ENCODE measurements at places on chromosomes 5 and 9.
A peak's percentile ranks its signal among the peaks of the same experiment; 100 is the strongest.

- peak; percentile 84 for DNase-seq
These were observed 72.5 kb upstream of the SAP30L start for GRCh38 chr5:154373326-154373725.

DNA sequence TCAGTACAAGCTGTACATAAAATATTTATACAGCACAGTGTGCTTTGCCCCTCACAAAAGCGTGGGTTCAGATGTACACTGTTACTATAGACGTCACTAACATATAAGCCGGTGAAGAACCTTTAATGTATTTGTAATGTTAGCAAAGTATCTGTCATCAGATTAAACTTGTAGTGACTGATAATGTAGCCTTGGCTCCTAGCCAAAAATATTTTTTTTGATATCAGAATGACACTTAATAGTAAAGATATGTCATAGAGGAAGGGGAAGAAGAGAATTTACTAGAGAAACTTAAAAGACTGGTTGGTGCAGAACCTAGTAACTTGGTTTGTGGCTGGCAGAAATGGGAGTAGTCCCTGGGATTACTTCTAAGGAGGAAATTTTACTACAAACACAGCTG lies 258.7 kb upstream of the DMRT1 start:
- DNase-seq = no peak

DNA sequence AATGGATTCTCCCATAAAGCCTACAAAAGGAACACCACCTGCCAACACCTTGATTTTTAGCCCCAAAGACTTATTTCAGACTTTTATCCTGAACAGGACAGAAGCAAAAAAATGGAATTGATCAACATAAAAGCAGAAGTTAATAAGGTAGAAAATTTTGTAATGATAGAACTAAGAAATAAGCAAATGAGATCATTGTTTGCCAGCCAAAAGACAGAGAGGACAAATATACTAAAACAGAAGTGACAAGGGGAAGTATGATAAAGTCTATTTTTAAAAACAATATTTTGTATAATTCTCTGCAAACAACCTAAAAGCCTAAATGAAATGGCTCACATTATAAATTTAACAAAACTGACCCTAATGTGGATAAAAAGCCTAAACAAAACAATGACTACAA lies 110.5 kb upstream of the PRSS3 start:
- no peak for DNase-seq

GRCh38 chr5:98796197-98796972 lies 22.9 kb downstream of the RGMB start:
- peak; percentile 77 for DNase-seq

- peak; percentile 70 for DNase-seq
These were observed 116.9 kb downstream of the ARRDC3 start for GRCh38 chr5:91266184-91266705.

DNA sequence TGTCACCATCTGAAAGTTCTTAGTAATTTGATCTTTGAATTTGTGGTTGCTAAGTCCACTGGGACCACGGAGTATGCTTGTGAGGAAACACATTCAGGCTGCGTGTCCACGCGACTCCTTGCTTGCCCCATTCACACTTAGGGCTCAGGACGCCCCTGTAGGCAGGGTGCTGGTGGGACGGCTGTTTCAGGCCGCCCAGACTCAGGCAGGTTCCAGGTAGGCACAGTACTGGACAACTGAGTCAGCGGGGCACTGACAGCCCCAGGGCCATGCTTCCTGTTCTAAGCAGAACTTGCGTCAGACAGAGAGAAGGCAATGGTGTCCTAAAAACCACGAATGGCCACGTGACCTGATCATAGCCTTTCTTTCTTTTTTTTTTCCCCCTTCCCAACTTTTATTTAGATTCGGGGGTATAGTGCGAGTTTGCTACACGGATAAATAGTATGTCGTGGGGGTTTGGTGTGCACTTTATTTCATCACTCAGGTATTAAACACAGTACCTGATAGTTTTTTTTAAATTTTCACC lies 7.7 kb upstream of the RASGEF1C start:
- no peak for DNase-seq

GRCh38 chr9:126614088-126614454 lies 343 bp downstream of the LMX1B start:
- DNase-seq = no peak

DNA sequence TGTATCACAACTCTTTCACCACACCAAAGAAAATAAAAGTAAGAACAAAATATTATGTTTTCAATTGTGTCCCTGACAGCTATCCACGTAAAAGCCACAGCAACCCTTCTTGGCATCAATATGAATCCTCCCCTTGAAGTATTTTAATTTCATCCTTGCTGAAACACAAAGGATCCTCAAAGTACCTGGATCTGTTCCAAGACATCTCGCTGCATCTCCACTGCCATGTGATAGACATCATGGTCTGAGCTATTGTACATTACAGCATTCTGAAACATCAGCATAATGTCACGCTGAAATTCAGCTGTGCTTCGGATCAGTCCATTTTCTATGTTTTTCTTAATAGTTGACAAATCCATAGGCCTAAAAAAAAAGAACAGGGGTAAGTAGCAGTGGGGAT lies 17.7 kb downstream of the BRD8 start:
- no peak for DNase-seq

- DNase-seq = no peak
These were observed 68.1 kb upstream of the ERCC6L2 start for GRCh38 chr9:95807326-95807947.

GRCh38 chr9:90916147-90916734 lies 114.6 kb downstream of the SYK start:
- no peak for DNase-seq

- peak; percentile 69 for DNase-seq
These were observed 7.1 kb upstream of the AGPAT2 start for GRCh38 chr9:136694163-136694871.

DNA sequence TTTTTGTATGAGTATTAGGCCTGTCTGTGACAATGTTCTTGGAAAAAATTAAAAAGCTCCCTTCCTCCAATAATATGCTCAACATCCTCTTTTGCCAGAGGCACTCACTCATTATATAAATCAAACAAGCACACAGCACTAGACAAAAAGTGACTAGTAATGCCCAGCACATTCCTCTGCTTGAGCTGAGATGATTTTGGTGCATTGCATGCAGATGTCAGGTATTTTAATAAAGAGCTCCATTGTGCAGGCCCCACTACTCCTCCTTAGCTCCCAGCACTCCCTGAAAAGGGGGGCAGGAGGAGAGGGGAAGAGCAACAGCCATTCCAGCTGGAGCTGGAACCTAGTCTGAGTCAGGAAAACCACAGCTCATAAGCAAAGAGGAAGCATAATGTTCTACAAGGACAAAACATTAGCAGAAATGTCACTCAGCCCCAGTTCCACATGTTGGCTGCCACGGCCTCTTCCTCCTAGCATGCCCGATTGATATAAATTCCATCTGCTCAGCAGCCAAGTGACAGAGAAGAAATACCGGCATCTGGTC lies 348.5 kb downstream of the BNC2 start:
- peak; percentile 8 for DNase-seq

GRCh38 chr5:134083517-134083916 lies 31.0 kb upstream of the TCF7 start:
- DNase-seq = no peak

DNA sequence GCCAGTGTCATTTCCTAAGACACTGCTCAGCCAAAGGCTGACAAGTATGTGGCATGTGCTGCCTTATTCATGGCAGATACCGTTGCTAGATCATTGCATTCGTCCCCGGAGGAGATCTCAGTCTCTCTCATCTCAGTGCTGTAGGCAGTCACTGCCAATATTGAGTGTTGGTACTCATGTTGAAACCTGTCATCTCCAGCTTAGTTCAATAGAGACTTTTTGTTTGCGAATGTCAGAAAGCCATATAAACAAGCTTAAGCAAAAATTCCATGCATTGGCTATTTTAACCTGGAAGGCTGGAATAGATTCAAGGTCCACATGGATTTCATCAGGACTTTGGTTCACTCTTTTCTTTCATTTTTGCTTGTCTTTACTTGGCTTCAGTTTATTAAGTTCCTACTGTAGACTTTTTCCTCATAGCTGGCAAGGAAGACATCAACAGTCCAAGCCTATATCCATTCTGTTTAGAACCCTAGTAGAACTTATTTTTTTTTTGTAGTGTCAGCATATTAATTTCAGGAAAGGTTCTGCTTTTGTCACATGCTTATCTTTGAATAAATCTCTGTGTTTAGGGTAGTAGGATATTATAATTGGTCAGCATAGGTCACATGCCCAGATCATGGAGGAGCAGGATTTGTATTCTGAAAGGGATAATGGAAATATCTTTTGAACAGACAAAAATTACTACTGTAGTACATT lies 66.8 kb downstream of the FCHO2 start:
- peak; percentile 10 for DNase-seq

GRCh38 chr9:34412336-34412735 lies 35.6 kb upstream of the MYORG start:
- DNase-seq = no peak

GRCh38 chr5:39580702-39581453 lies 156.1 kb upstream of the DAB2 start:
- peak; percentile 20 for DNase-seq

- DNase-seq = no peak
These were observed 117.7 kb downstream of the ROR2 start for GRCh38 chr9:91832322-91832721.

- no peak for DNase-seq
These were observed 4.8 kb downstream of the THG1L start for GRCh38 chr5:157735991-157736390.

GRCh38 chr9:128382261-128382660 lies 11.1 kb downstream of the URM1 start:
- no peak for DNase-seq

GRCh38 chr9:114919611-114920010 lies 10.8 kb downstream of the TNFSF8 start:
- no peak for DNase-seq

- no peak for DNase-seq
These were observed 86.8 kb downstream of the CAMK4 start for GRCh38 chr5:111310711-111311620.

GRCh38 chr5:102663749-102664530 lies 91.2 kb upstream of the PAM start:
- DNase-seq = no peak

DNA sequence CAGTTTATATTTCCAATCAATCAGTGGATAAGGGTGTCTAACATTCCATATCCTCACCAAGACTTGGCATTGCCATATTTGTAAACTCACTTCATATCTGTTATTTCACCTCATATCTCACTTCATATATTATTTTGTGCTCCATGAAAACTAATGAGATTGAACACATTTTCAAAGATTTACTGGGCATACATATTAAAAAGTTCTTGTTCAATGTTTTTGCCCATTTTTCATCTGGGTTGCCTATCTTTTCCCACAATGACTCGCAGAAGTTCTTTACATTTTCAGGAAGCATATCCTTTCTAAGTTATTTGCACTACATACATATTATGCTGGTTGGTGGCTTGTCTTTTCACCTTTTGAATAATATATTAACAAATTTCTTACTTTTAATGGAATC lies 15.3 kb downstream of the ZNF510 start:
- no peak for DNase-seq

DNA sequence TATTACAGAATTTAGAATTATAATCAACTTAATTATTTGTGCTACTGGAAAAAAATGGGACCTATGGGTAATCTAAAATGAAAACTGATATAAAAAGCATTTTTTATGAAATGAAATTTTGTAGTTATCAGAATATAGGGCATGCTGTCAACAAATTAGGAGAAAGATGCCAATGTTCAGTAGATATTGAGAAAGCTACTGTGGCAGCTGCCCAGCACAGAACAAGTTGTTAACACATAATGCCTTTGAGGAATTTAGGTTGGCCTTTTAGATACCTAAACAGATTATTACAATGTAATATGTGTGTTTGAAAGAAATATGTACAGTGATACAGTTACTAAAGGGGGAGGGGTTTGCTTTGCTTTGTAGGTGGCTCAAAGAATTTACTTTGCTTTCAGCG lies 54.1 kb downstream of the PPIC start:
- DNase-seq = no peak
